Activated CD8-positive, alpha-beta T cell treated with anti-CD3 and anti-CD28 coated beads, Interleukin-2, amount 10 ng/mL, durations not matched to agents 7 days and 5 days (primary cell): ENCODE measurements at places on chromosomes 3 and 15.

DNA sequence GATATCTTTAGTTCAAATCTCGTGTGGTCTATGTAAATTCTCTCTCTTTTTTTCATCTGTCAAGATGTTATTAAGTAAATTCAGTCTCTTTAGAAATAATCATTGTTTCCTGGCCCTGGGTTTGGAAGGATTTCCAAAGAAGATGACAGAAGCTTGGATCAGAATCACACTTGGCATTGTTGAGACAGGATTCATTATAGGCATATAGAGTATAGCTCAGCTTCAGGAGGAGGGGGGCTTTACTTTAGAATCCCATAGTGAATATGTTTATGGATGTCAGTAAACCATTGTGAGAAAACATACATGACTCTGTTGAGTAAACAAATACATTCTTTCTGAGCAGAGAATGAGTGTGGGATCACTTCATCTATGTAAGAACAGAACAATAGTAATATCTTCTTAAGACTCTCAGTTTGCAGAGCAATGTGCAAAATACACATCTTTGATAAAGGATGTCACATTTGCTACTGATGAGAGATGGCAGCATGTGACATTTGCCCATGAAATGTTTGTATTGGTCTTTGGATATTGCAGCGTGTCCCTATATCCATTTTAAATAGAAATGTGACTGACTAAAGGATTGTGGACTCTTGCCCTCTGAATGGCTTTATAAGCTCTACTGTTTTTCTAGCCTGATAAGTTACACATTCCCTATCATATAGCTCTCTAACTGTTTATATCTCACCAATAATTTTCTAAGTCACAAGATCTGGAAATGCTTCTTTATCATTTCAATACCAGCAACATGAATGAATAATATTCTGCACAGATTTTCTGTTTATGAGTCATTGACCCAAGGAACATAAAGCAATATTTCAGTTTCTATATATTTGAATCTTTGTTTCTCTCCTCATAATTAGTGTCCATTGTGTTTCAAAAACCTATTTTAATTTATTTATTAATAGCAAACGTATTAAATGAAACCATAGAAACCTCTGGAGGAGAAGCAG, 95.6 kb upstream of the THRB start:
- DNase-seq, result no peak

DNA sequence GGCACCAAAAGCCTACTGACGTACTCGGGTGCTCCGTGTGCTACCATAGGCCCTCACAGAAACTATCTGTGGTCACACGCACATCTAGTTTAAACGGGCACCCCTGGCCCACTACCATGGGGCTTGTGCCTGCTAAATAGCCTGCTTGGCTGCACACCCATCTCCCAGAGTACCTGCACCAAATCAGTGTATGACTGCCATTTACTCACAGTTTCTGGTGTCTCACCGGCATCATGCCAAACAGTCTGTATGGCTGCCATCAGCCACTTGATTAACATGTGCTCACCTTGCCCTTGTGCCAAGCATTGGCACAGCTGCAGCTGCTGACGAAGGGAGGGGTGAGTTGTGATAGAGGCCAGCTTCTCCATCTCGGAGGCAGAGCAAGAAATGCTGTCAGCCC, 232.7 kb downstream of the IGSF11 start:
- no peak for DNase-seq

- no peak for DNase-seq
Observed at GRCh38 chr15:58138106-58138505, at the start of gene AQP9. Gene AQP9, plus strand, starts transcription at chr15:58138381. Its CDS starts 185 bp downstream, at chr15:58138566.

GRCh38 chr3:48077815-48078214, 61.6 kb upstream of the MAP4 start:
- DNase-seq, result no peak

- DNase-seq, result no peak
Observed at GRCh38 chr3:65048151-65048550, 360.4 kb upstream of the ADAMTS9 start.

GRCh38 chr3:155648013-155648591, 96.8 kb downstream of the PLCH1 start:
- no peak for DNase-seq
